NCI-H2081 (cell line): ENCODE measurements at places on chromosomes 3 and 15.

DNA sequence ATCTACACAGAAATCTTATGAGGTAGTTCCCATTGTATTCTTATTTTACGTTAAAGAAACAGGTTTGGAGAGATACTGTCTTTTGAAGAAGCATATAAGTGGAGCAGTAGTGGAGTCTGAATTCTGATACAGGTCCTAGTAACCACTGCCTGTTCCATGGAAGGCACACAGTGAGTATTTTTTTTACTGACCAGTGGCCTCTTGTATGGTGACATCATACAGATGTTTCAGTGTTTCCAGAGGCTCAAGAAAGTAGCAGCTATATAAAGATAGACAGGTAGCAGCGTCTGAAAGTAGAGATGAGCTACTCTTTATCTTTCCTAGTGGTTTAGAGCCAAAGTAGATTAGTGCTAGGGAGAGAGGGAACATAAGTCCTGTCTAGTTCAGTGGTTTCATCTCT, 173.5 kb downstream of the LPP start:
- no peak for DNase-seq

GRCh38 chr3:124144035-124144814, 152.3 kb upstream of the ROPN1 start:
- DNase-seq, result no peak

DNA sequence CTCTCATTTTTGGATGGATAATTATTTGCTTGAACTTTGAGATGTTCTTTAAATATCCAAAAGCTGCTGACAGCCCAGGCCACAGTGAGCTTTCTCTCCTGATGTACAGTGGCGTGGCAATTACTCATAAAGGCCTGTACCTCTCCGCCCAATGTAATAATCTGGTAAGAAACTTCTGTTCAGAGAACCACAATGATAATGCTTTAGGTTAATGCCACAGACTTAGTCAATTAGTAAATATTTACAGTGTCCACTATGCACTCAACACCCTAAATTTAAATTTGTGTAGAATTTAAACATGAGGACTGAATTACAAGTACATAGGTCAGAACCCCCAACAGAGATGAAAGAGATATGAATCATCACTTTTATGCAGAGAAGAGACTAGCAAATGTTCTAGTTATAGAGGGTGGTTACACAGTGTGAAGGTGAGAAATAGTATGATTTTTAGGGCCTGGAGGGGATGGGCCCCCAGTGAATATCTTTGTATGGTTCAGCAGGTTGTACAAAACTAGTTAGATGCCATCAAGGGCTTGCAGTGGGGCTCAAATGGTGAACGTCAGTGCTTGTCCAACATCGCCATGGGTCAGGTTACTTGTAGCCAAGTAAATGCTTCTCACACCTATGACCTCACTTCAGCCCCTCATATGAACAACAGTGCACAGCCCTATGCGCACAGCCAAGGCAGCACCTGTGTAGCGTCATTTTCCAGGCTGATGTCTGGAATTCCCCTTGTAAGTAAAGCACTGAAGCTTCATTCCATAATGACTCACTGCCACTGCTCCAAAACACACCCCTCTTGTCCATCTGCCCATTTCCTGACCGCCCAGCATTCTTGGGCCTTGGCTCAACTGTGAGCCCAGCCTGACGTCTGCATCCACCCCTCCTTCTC, 13.3 kb downstream of the ABHD2 start:
- no peak for DNase-seq

DNA sequence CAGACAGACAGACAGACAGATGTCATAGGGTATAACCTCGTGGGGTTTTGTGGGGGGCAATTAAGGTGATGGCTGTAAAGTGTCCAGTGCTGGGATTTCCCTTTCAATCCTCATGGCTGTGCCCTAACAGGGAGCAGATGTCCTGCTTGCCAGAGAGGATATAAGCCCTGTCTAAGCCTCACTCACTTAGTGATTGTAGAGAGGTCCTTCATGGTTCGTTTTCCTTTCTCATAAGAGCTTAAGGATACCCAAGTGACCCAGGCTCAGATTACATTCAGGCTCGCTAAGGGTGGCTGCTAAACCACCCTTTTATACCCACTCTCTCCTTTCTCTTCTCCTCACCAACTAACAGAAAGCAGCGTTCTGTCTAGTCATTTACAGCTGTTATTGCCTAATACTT, 19.2 kb downstream of the LYSMD2 start:
- DNase-seq, result no peak

- no peak for DNase-seq
Measured at GRCh38 chr3:100717637-100718487, 8.6 kb downstream of the TFG start.

GRCh38 chr15:69016021-69016595, 1.6 kb downstream of the NOX5 start:
- DNase-seq, result no peak

GRCh38 chr3:156431334-156432124, 123.4 kb downstream of the SSR3 start:
- DNase-seq, result no peak

DNA sequence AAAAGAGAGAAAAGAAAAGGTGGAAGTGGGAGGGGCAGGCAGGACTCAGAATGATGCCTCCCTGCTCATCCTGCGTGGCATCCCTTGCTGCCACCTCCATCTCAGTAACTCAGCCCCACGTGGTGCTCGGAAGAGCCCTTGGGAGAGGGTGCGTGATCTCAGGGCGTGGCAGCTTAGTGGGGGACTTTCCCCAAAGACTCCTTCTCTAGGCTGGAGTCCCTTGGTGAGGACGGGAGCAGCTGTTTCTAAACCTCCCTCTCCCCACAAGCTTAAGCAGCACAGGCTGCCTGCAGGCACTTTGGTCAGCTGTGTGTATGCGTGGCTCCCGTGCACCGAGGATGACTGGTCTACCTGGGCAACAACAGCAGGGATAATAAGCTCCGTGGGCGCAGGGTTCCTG, 7.4 kb upstream of the ANPEP start:
- DNase-seq, result no peak

DNA sequence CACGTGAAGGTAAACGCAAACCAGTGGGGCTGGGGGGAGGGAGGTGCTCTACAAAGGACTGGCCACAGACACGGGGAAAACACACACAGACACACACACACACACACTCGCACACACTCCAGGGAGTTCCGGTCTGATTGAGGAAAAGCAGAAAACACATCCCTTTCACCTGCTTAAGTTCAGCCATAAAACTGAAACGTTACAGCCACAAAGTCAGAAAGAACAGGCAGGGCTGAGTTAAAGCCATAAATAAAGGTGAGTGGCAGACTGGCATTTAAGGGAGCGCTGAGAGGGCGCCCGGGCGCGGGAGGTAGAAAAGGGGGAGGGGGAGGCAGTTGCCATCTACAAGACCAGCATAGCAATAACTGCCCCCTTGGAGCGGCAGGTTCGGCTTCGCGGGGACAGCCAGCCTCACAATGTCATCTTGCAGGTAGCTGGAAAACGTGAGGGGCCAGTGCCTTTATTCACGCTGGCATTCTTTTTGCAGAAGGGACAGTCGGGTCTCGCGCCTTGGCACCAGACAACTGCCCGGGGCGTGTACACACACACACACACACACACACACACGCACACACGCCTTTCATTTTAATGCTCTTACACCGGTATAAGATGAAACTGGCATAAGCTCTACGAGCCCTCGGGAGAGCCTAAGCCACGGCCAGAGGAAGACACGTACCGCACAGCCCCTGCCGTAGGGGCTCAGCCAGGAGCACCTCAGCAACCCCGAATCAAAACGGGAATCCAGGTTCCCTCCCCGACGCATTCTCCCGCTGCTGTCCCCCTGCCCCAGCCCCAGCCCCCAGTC, 866 bp downstream of the TNIK start:
- DNase-seq, result peak; percentile 73

DNA sequence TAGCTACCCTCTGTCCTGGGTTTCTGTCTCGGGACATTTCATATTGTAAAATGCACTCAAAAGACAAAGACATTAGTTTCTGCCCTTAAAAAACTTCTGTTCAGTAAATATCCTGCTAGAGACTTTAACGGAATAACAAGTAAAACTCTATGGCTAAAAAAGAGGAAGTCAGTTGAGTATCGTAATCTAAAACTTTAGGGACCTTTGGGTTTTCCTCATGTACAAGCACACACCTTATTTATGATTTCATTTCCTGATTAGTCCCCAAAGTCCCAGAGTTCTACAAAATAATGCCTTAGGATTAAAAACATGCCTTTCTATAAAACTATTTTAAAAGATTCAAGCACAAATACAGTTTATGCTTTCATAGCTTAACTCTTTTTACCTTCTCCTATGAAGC, 585.9 kb downstream of the UNC13C start:
- no peak for DNase-seq

DNA sequence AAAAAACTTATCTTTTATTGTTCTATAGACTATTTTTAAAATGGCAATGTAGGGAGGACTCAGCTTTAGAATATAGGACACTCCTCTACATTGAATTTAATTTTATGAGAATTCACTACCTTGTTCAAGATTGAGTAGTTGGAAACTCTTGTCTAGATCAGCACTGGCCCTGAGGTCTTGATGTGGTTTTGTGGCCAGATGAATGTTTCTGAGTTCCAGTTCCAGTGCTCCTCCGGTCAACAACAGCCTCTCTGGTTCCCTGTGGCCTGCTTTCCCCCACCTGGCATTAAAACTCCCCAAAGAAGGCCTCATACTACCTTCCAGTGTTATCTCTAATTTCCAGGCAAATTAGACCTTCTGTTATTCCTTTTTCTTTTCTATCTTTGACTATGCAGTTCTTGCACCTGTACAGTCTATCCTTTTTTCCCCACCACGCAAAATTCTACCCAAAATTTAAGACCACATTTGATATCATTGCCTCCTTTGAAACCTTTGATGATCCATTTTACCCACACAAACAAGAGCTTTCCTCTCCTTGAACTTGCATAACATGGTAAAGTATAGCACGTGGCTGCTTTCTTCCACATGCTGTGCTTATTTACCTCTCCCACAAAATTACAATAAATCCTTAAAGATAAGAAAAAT, 9.6 kb upstream of the ANP32A start:
- no peak for DNase-seq

DNA sequence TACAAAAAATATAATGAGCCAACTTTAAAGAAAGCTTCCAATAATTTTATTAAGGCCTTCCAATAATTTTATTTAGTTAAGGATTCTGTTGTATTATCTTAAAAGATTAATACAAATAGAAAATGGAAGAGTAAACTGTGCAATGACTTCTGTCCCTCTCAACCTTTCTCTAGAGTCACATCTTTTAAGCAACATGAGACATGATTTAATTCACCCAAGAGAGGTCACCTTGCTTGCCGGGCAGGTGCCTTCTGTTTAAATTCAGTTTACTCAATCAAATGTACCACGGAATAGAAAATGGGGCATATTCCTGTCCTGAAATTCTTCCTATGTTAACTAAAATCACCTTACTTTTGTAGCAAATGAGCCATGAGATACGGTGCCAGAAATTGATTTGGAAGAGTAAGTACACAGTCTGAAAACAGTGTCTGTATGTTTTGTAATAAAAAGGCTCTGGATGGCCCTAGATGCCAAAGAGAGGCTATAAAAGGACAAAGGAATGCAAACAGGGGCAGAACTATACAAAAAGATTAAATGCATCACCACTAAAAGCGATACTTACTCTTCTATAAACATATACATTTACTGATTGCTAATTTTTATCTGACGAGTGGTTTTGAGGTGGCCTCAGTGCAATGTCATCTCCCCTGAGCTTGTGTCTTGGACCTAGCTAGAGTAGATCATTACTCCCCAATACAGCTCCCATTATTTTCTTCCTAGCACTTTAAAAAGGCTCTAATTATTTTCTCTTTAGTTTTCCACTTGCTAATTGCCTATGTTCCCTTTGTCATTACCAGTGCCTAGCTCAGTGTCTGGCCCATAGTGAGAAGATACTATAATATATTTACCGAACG, 134.0 kb downstream of the FHIT start:
- DNase-seq, result peak; percentile 68

- peak; percentile 99 for DNase-seq
Measured at GRCh38 chr3:129593595-129594339, 12.7 kb downstream of the PLXND1 start.

DNA sequence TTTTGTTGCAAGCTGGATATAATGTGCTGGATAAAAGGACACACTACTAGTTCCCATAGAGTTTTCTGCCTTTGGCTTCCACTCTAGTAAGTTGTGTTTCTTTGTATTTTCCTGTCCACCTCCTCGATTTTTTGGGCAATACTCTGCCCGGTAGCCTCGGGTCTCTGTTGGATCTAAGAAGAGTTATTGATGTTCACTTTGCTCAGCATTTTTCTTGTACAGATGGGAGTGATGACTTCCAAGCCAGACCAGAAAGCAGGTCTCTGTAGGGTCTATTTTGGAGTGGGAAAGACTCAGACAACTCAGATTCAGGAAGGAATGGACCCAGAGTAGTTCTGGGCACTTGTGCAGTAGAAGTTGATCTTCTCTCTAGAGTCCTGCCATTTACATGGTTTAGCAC, 36.0 kb upstream of the PRTG start:
- DNase-seq, result no peak

GRCh38 chr3:31067004-31067403, 172.5 kb upstream of the GADL1 start:
- DNase-seq, result no peak

DNA sequence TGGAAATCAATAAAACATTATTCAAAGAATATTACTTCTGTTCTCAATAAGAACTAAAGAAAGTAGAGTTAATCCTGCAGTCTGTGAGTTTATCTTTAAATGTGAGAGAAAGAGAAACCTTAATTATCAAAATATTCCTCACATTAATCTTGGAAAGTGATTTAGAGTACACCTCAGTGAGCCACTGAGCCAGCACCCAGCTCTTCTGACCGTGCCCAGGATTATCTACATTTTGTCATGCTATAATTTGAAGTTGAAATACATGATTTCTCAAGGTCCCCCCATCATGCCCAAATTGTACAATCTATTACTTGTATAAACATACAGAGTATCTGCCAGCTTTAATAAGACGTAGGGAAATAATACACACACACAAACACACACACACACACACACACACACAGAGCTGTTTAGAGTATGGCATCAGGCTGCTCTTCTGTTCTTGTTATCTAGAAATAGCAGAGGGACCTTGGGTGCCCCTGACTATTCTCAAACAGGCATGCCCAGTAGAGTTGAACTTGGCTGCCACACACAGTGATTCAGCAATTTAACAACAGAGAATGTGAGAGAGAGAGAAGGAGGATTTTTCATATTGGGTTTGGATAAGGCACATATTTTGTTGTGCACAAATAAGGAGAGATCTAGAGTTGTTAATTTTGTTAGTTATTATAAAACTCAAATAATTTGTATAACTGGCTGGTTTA, 74.4 kb downstream of the P2RY1 start:
- DNase-seq, result no peak

DNA sequence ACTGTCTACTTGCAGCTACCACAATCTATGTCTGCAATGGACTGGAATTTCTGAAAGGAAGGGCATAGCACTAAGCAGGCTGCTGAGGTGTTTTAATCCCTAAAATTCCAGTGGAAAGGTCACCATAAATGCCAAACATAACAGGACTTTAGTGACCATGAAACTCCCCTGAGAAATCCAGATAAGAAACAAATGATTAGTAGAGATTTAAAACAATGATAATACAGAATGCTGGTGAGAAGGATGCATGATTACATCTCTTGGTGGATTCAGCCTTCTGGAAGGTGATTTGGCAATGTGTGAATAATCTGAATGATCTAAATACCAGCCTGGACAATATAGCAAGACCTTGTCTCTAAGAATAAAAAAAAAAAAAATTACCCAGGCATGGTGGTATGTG, 475.0 kb upstream of the CBLB start:
- DNase-seq, result no peak
